Naive thymus-derived CD8-positive, alpha-beta T cell (primary cell): ENCODE measurements at places on chromosomes 12 and 14.

GRCh38 chr14:106141242-106142220 lies 615.1 kb downstream of the TMEM121 start:
- DNase-seq, result peak; percentile 20

DNA sequence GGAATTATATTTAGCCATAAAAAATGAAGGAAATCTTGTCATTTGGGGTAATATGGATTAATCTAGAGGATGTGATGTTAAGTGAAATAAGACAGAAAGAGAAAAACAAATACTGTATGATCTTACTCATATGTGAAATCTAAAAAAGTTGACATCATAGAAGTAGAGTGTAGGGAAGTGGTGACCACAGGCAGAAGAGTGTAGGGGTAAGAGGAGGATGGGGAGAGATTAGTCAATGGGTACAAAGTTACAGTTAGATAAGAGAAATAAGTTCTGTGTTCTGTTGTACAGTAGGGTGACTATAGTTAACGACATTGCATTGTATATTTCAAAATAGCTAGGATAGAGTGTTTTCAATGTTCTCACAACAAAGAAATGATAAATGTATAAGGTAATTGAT lies 87.0 kb downstream of the TSHR start:
- no peak for DNase-seq

DNA sequence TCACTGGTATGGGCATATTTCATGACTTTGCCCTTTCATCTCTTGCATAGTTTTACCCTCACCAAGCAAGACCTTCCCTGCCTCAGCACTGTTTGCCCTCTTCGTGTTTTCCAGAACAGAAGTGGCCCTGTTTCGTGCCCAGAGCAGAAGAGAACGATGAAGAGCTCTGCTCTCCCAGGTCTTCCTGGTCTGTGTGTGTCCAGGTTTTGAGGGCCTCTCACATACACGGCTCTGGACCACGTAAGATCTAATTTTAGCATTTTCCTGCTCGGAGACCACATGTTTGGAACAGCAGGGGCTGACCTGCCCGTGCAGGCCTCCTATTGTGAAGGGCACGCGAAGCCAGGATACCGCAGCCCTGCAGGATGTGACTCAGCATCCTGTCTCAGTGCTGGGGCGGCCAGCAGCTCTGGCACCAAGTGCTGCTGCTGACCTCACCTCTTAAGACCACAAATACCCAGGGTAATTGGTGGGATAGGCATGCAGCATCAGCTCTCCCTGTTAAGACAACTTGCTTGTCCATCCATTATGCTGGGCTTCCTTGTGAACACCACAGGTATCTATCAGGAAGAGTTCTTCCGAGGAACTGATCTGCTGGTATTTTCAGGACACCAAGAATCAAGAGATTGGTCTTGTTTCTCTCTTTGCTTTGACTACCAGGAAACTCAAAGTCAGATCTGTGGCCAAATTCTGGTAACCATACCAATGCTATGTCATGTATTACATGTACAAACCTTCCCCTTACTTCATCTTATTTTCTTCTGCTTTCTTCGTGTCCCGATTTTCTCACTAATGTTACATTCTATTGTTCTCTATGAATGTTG lies 19.0 kb downstream of the SSH1 start:
- DNase-seq, result peak; percentile 20

GRCh38 chr14:56633544-56633943 lies 53.9 kb downstream of the TMEM260 start:
- no peak for DNase-seq

- no peak for DNase-seq
Measured at GRCh38 chr12:76726626-76727025, 37.3 kb upstream of the ZDHHC17 start.

- DNase-seq, result no peak
Measured at GRCh38 chr12:1523558-1524050, 70.8 kb downstream of the FBXL14 start.

DNA sequence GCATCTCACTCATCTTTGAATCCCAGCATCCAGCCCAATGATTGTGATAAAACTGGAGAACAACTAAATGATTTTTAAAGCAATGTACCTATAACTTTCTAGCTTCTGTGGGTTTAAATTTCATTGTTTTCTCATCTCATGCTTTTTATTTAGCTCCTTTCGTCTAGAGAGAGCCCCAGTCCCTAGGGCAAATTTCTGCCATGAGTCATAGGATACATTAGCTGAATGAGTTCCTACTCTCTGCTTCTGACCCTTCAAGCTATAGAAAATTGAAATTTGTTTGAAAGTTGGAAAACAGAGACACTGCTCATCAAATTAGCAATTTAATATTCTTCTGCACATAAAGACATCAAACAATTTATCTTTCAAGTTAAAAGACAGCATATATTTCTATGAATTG lies 113.9 kb downstream of the KIF21A start:
- no peak for DNase-seq

GRCh38 chr14:89654998-89655397 lies 238.0 kb upstream of the FOXN3 start:
- no peak for DNase-seq

- DNase-seq, result no peak
Measured at GRCh38 chr12:63980211-63980610, 135.7 kb downstream of the SRGAP1 start.

DNA sequence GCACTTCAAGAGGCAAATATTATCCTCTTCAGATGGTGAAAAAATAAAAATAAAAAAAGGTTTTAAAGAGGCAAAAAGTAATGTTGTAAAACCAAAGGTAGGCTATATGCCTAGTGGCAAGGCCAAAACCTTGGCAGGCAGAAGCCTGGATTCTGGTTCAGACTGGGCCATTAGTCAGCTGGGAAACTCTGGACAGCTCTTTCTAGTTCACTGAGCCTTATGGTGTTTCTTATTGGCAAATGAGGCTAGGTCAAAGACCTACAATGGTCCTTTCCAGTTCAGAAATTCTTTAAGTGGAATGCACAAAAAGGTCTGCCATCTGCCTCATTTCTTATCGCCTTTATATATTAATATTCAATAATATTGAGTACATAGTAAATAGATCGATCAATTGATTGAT lies 44.6 kb downstream of the PTPRB start:
- no peak for DNase-seq

DNA sequence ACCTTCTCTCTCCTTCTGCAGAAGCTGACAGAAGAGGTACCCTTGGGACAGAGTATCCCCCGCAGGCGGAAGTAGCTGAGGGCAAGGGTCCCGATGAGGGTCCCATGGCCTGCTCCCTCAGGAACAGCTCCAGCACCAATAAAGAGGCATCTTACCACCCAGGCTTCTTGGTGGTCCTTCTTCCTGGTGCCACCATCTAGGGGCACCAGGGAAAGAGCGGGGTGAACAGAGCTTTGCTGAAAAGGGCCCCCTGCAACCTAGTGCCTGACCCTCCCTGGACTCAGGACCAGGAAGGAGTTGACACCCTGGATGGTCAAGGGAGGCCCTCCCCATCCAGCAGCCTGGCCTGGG lies 591 bp upstream of the IRF9 start:
- DNase-seq, result no peak

GRCh38 chr12:1681493-1681807 lies 9.4 kb upstream of the ADIPOR2 start:
- no peak for DNase-seq

DNA sequence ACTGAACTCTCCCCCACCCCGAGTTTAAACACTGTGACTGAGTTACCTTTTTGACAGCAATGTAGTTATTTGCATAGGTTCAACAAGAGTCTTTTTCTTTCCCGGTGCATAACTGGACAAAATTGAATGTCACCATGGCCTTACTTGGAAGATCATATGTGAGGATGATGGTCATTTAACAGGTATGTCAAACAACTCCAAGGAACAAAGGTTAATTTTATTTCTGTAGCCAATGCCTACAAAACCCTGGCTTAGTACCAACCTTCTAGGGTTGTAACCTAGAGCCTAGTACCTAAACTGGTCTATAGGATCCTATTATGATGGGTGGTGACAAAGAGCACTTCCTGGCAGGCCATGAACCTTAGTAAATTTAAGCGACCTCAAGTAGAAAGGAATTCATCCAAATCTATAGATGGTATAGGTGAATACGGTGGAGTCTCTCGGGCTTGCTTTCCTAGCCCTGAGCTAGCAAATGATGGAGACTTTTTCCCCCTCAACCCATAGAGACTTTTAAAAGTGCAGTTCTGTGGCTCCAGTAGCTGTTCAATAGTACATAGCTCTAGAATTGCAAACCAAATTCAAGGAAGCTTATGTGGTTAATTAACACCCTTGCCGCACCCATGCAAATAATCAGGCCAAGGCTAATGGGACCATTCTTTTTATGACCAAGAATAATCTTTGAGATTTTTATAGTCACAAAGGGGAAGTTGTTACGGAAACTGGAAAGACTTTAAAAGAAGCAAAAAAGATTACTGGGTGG lies 89.0 kb downstream of the SLC38A1 start:
- DNase-seq, result no peak

DNA sequence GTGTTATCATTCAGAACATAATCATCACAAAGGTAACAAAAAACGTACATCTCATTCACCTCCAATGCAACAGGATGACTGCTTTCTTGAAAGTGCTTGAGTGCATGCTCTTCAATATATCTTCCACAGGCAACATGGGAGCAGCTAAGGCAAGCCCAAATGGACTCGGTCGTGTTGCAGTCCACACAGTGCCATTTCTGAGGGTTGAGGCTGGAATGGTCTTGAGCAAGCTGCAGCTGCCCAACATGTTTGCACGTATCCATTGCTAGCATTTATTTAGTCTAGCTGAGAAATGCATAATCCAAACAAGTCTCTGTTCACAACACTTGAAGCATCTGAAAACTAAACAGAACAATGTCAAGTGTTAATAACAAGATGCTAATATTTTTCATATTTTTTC lies 17.3 kb downstream of the USP44 start:
- DNase-seq, result no peak

DNA sequence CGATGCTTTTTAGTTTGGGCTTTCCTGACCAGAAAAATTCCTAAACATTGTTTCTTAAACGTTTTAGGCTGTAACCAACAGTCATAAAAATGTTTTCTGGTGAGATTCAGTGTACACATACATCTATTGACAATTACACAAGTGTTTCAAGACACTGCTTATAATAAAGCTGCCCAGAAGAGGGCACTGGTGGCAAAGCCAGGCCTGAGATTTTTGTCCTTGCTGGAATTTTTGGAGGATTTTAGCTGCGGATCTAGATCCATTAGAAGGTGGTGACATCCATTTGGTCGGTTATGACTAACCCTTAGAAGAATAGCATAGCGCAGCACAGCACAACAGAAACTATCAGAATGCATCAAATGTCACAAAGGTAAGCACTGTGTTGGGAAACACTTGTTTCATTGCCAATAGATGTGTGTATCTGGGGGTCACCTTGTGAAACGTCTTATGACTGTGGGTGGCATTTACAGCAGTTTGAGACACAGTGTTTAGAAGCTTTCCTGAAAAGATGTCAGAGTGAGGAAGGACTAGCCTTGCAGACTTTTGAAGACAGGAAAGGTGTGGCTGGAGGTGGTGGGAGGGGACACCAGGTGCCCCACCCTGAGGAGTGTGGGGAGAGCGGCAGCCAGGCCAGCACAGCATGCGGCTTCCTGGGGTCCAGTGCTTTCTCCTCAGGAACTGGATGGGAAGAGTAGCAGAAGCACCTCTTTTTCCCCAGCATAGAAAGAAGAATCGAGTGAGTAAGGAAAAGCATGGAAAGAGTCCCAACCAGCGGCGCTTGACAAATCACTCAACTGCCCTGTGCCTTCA lies 54.7 kb upstream of the FKBP4 start:
- no peak for DNase-seq

- no peak for DNase-seq
Measured at GRCh38 chr14:55062517-55063351, 11.3 kb downstream of the MAPK1IP1L start.

GRCh38 chr14:22646570-22647254 lies 2.6 kb upstream of the OR6J1 start:
- DNase-seq, result no peak

- DNase-seq, result no peak
Measured at GRCh38 chr14:61050417-61050816, 69.4 kb downstream of the SLC38A6 start.

GRCh38 chr12:32091696-32092095 lies 15.0 kb upstream of the BICD1 start:
- DNase-seq, result no peak

GRCh38 chr12:48882315-48882687 lies 16.6 kb upstream of the RND1 start:
- no peak for DNase-seq

DNA sequence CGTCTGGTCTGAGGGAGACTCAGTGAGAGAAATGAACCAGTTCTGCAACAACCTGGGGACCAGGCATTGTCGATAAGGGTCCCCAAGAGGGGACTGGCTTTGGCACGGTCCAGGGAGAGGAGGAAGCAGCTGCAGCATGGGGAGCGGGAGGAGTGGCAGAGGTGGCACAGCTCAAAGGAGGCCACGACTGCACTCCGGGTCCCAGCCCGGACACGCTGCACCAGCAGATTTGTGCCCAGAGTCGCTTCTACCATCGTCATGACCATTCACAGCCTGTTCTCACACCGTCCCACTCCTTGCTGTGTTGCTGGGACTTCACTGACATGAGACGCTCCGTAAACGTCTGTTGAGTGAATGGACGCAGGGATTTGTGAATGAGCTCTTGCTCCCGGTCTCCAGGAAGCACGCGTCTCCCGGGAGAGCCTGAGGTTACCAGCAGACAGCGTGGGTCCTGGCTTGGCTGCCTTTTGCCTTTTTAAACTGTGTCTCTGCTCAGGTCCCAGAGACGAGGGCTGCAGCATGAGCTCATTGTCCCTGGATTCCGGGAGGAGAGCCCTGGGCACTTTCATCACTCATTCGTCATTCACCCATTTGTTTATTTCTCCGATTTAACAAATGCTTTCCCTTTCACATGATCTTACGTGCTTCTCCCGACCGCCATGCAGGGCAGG lies 137.0 kb downstream of the PIWIL1 start:
- DNase-seq, result no peak

DNA sequence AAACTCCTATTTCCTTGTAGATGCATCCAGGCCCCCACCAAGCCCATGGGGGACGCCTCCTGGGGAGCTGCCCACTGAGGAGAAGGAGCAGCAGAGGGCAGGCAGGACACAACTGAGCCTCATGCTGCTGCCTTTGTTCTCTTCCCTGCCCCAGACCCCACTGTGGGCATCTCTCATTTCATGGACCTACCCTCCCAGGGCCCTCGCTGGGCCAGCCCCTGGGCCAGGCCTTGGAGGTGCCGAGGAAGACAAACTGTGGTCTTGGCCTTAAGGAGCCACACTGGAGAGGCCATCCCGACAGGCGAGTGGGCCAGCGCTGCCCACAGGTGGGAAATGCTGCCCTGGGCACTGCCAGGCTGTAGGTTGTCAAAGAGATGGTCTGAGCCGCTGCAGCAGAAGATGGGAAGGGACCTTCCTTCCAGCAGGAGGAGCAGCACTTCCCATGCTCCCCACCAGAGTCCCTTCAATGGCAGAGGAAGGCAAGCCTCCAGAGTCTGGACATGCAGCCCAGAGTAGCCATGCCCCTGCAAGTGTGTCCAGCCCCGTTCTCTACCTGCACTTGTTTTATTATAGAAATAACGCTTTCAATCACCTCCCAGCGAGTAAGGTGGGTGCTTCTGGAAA lies 147.4 kb downstream of the BCL11B start:
- DNase-seq, result no peak

DNA sequence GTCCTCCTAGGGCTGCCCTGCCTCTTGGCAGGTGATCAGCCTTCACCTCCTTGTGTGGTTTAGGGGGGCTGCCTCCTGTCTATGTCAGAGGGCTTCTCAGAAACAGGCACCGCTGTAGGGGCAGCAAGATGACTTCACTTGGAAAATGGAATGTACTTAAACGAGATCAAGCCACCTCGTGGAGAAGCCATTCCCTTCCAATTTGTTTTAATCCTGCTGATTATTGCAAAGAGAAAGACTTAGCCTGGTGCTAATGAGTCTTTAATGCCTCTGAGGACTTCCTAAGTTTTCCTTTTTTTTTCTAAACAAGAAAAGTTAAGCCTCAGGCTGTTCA lies 62.3 kb upstream of the RFLNA start:
- DNase-seq, result no peak
